C1 segment of cervical spinal cord (tissue), 14 donors: ENCODE measurements at places on chromosomes 13 and 19.

DNA sequence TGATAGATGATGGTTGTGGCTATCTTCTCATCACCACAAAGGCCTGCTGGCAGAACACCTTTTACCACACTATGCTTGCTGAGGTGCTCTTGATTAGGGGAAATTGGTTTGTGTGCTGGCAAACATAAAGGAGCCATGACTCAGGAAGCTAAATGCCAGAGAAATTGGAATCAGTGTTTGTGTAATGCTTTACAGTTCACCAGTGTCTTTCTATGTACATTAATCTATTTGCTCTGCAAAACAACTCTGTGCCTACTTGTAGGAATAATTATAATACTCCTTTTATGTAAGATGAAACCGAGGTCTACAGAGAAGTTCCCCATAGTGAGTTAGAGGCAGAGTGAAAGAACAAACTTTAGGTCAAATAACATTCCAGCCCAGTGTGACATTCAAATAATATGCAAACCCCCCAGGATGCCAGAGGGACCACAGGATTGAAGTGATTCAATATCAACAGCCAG, 390.5 kb upstream of the HTR2A start:
- no peak for DNase-seq

DNA sequence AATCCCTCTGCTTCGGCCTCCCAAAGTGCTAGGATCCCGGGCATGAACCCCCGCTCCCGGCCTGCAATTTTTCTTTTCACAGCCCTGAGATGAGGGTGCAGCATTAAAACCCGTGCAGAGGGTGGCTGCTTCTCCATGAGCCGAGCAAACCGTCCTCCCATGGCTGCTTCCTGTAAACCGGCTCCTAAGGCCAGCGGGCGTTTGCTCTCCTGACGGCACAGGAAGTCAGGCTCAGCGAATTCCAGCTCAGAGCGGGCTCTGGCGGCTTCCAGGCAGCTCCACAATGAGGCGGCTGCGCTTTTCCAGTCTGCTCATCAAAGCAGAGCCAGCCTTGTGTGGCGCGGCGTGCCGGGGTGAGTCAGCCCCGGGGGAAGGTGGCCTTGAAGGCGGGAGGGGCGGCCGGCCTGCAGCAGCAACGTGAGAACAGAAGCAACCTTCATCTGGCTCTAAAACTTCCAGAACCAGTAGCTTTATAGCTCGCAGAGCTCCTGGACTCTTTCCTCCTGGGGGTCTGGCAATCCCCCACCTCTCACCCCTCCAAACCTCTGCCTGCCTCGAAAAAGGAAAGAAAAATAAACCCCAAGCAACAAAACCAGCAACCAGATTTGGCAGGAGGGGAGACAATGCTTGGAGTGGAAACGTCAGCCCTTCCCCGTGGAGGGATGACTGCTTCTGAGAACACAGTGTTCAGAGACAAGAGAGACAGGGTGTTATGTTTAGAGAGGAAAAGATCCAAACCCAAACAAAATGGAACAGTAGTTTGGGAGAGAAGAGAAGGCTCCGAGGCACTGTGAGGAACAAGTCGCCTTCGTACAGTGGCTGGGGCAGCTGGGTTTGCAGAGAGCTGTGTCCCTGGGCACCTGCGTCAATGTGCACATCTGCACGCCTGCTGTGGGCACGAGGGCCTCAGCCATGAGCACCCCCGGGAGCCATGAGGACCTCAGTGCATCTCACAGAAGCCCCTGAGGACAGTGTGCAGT, 67.8 kb downstream of the GADD45B start:
- DNase-seq = peak; percentile 88

DNA sequence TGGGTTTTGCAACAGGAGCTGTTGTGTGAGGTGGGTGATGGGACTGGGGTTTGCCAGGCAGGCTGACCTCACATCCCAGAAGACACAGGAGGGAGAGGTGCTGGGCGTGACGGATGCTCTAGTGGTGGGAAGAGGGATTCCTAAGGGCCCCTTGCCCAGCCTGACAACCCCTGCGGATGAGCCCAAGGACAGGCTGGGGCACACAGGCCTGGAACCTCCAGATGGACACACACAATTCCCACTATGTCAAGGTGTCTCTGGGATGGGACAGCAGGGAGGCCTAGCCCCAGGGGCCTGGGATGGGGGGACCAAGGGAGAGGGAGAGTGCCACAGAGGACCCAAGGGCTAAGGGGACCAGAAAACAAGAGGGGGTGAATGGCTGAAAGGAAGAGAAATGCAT, 191.5 kb downstream of the ZNF536 start:
- DNase-seq = no peak

DNA sequence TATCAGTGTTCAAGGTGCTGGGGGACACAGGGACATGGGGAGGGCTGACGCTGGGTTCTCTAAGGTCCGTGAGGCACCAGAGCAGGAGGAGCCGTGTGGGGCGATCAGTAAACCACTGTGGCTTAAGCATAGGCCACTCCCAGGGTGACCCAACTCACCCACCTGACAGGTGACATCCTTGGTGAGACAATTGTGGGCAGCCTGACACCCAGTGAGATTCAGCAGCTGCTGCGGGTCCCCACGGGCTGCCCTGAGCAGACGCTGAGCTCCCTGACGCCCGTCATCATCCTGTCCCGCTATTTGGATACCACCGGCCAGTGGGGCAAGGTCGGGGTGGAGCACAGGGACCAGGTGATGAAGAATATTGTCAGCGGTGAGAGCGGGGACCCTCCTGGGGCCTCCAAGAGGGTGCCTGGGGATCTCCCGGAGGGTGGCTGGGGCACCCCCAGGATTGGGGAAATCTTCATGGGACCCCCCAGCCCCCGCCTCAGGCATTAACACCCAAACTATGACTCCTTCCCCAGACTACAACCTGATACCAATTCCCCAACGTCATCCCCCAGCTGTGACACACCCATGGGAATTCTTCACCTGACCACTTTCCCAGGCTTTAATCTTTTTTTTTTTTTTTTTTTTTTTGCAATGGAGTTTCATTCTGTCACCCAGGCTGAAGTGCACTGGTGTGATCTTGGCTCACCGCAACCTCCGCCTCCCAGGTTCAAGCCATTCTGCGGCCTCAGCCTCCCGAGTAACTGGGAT, 33.3 kb upstream of the SHFL start:
- DNase-seq = no peak

DNA sequence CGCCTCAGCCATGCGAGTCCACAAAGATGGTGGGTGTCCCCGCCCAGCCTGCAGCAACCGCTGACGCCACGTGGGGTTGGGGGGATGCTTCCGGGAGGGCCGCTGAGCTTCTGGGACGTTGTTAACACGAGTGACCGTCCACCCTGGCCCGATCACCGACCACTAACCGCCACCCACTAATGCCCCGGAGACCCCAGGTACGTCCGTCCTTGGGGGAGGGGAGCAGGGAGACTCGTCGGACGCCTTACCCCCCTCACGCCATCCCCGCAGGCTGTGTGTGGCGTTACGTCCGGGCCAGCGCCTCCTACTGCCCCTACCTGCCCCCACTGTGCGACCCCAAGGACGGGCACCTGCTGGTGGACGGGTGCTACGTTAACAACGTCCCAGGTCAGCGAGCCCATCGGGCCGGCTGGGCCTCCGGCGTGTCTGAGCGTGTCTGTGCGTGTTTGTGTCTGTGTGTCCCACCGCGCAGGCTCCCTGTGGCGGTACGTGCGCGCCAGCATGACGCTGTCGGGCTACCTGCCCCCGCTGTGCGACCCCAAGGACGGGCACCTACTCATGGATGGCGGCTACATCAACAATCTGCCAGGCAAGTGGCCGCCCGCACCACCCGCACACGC, 21.3 kb downstream of the PNPLA6 start:
- no peak for DNase-seq

DNA sequence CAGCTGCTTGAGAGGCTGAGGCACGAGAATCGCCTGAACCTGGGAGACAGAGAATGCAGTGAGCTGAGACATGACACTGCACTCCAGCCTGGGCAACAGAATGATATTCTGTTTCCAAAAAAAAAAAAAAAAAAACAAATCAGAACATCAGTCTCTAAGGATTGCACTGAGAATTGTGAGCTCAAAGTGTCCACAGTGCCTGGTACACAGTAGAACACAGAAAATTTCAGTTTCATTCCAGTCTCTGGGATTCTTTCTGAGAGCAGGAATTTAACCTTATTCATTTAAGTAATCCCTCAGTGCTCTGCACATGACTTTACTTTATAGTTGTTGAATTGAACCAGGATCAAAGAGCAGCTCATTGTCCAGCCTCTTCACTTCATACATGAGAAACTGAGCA, 25.9 kb upstream of the GATAD2A start:
- no peak for DNase-seq

GRCh38 chr13:72104656-72105180, 237.7 kb upstream of the DACH1 start:
- no peak for DNase-seq

DNA sequence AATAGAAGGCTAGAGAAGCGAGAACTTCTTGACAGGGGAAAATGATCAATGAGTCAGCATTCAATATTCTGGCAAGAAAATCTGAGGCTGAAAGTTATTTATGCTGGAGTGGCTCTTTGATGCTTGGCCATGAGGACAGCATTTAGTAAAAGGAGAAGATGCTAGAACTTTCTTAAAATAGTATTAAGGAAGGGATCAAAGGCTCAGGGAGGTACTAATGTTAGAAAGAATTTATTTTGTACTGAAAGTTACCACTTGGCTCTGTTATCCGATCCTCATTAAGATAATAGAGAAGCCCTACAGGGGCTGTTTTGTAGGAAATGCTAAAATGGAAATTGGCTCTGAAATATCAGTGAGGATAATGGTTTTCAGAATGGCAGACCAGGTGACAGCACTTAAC, 1774.6 kb upstream of the PCDH20 start:
- DNase-seq = no peak

GRCh38 chr19:49374665-49375434, 11.2 kb downstream of the DKKL1 start:
- DNase-seq = no peak

- no peak for DNase-seq
These were observed 144.3 kb upstream of the FREM2 start for GRCh38 chr13:38542601-38543000.

GRCh38 chr19:12543855-12544254, 7.4 kb downstream of the ZNF564 start:
- no peak for DNase-seq

DNA sequence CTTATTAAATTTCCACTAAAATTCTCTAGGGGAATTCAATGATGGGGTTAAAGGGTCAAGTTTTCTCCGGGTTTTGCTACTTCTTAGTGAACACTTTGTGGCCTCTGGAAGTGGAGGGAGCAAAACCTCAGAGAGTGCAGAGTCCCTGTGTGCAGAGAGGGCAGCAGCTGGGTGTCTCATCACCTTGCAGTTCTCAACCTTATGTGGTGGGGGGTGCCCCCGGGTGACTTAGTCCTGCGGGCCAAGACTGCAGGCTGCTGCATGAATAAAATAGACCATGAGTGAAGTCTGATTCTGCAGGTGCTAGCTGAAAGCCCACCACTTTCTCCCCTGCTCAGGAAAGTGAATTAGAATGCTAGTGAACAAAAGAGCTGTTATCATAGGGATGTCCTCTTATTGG, 191.6 kb downstream of the DLEU7 start:
- DNase-seq = no peak

- DNase-seq = no peak
These were observed 10.0 kb upstream of the CYP4F22 start for GRCh38 chr19:15498156-15498858.

DNA sequence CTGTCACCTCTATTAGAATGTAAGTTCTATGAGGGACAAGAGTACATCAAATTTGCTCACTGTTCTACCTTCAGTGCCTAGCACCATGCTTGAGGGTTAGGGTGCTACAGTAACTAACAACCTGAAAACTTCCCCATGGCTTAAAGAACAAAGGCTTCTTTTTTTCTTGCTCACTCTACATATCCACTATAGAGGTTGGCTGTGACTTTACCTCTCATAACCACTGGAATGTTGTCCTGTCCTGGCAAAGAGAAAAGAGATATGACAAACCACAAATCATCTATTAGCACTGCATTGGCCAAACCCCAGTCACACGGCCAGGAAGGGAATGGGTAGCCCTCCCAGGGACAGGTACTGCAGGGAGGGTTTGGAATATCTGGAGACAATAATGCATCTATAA, 23.2 kb upstream of the ACOD1 start:
- DNase-seq = no peak

- DNase-seq = peak; percentile 54
These were observed 25.0 kb downstream of the TSSK6 start for GRCh38 chr19:19490214-19490968.

DNA sequence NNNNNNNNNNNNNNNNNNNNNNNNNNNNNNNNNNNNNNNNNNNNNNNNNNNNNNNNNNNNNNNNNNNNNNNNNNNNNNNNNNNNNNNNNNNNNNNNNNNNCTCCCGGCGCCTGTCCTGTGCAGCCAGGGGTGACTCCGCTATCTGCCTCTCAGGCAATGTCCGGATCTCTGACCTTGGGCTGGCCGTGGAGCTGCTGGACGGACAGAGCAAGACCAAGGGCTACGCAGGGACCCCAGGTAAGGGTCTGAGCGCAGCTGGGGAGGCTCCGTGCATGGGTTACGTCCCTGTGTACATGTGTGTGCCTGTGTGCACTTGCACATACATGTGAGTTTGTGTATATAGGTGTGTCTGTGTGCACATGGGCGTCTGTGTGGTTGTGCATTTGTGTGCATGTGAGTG, 36.1 kb upstream of the TMEM255B start:
- DNase-seq = no peak

DNA sequence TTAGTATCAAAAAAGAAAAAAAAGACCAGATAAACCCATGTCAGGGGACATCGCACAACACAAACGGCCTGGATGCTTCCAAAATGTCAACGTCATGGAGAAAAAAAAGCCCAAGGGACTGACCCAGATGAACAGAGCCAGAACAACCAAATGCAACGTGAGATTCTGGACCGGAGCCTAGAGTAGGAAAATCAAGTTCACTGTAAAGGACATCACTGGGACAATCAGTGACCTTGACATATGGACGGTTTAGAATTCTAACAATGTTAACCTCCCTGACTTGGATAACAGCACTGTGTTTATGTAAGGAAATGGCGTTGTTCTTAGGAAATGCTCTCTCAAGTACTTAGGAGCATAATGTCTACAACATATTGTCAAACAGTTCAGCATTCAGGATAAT, 15.1 kb upstream of the EMP3 start:
- no peak for DNase-seq

GRCh38 chr13:32039056-32039455, 7.5 kb downstream of the FRY start:
- no peak for DNase-seq

DNA sequence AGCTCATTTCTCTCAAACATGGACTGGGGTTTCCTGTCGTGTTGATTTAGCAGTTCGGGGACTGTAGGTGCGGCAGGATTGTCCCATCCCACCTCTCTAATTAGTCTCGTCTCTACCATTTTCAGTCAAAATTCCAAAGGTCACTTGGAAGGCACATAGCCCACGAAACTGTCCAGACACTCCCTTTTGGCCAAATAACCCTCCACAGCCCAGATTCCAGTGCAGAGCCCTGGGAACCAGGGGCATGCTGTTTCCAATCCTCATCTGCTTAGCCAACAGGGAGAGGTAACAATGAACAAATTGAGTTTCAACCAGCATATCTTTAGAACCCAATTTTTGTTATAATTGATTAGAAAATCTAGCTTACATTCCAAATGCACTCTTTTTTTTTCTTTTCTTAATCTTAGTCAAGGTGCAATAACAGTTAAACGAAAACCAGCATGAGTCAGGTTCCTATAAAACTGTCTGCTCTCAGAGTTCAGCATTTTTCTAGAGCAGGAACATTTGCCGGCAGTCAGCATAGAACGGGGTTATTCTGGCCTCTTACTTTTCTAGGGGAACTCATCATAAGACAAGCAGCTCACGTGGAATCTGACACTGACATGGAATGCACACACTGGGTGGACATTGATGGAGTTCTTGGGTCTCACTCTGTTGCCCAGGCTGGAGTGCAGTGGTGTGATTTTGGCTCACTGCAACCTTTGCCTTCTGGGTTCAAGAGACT, 14.4 kb upstream of the CEBPA start:
- DNase-seq = no peak

- no peak for DNase-seq
These were observed 113.8 kb downstream of the SLITRK6 start for GRCh38 chr13:85685436-85685835.
